ENCODE measurements at places on chromosomes 1 and 21.

DNA sequence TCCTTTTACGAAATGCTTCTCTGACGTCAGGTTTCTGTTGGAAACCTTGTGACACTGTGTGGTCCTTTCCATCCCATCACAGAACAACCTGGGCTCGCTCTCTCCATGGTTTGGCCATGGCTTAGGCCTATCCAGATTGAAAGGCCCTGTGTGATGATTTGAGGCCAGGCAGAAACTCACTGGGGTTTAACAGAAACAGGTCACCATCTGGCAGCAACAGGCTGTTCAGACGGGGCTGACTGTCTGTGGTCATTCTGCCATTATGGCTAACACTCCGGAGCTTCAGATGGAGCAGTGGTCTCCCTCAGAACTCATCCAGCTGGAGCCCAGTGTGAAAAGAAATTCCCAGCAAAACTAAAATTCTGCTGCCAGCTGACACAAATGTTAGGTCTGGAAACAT lies 9.3 kb downstream of the PLEKHM2 start:
- no peak for DNase-seq

- DNase-seq: no peak
Measured at GRCh38 chr1:165965857-165966256, 138.4 kb downstream of the UCK2 start.

DNA sequence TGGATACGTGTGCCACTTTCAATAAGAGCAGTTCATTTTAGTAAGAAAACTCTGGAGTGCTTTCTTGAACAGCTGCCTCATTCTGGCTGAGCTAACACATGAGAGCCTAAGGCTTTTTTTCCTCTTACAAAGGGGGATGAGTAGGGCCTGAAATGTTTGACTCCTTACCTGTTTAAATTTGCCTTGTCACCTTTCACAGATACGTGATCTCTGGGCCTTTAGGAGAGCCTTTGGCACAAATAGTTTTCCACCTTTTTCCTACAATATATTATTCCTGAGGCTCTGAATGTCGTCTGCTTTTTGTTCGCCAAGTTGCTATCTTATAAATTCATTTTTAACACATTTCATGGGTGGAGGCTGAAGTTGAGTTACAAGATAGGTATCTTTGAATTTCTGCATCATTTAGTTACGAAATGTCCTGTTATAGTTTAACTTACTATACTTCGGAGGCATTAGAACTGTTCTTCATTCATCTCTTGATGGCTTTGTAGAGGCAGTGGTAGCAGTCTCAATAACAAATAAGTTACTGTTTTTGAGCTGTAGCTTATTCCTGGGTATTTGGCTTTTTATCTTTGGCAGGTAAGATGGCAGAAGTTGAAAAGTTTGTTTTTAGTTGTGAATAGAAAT lies 17.2 kb downstream of the UBAP2L start:
- DNase-seq: no peak

GRCh38 chr1:209048941-209049669 lies 534.4 kb upstream of the CAMK1G start:
- DNase-seq: no peak

DNA sequence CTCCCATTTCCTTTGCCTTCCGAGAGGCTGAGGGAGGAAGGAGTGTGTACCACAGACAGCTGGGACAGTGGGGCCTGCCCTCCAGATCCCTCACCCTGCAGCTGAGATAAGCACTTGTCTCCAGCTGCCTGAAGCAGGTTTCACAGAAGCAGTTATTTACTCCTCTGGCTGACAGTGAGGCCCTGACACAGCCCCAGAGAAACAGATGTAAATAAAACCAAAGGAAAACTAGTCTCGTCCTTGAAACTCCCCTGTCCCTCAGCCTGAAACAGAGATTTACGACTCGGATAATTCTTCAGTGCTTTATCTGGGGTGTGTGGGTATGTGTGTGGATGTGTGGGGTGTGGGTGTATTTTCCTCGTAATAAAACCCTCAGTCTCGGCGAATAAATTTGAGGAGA lies 181.1 kb downstream of the IGSF21 start:
- DNase-seq: no peak

Data from non-pigmented ciliary epithelial cell (primary cell).